CD8-positive, alpha-beta memory T cell (primary cell): ENCODE measurements at places on chromosomes 4 and X.

DNA sequence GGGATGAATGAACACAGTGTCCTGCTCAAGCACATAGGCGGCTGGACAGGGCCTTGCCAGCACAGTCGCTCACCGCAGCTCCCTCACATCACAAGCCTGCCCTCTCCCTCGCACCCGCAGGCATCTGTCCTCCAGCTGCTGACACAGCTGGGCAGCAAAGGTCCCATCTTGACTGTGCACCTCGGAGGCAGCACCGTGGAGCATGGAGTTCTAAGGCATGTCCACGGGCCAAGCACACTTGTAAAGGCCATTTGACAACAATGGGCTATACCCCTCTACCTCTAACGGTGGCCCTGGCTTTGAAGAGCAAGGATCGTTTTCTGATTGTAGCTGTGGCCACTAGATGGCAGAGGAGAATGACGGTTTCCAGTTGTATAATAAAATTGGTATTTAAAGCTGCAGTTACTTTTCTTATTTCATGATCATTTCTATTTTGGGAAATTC is 53.8 kb downstream of the APLN start:
- DNase-seq = no peak

GRCh38 chr4:163866728-163867315 is 372.3 kb downstream of the TMA16 start:
- no peak for DNase-seq

- DNase-seq = peak; percentile 69
Observed at GRCh38 chrX:13092455-13092941, 48.1 kb upstream of the FAM9C start.

DNA sequence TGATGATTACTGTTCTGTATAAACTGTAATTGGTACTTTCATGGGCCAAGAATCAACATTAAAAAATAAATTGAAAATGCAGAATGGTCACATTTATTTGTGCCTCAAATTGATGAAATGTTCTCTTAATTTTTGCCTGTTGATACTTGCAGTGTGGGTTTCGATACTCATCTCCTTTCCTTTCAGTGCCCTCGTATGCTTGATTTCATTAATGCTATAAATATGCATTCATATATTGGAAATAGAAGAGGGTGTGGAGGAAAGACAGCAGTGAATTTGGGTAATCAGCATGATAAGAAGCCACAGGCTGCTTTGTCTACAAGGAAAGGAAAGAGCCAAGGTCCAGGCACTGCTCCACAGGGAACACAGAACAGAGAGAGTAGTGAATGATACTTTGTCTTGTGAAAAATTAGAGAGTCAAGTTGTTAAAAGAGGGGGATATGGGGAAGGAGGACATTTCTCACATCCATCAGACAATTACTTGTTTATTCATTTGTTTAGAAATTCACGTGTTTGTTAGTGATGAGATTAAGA is 1.0 kb upstream of the DDX60 start:
- no peak for DNase-seq

GRCh38 chr4:7410446-7410845 is 24.3 kb downstream of the PSAPL1 start:
- DNase-seq = no peak

GRCh38 chr4:143473334-143474126 is 40.0 kb upstream of the SMARCA5 start:
- DNase-seq = no peak

- no peak for DNase-seq
Observed at GRCh38 chr4:80069108-80069836, 3.8 kb downstream of the ANTXR2 start.

- DNase-seq = no peak
Observed at GRCh38 chr4:55920571-55920970, 28.2 kb upstream of the CEP135 start.

DNA sequence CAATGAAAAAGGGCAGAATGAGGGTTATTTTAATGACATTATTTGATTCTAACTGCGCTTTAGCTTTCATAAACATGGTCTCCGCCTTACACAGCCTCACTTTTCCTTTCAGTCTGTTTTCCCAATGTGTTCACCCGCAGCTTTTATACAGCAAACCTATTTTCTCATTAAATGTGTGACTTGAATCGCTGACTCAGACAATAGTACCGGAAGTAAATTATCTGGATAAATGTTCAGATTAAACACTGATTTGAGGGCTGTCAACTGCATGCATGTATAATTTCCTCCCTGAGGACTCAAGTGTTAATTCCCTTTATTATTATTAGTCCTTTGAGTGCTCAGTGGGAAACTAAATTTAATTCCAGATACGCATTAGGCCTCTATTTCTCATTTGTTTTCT is 117.3 kb downstream of the FAM133A start:
- DNase-seq = no peak

DNA sequence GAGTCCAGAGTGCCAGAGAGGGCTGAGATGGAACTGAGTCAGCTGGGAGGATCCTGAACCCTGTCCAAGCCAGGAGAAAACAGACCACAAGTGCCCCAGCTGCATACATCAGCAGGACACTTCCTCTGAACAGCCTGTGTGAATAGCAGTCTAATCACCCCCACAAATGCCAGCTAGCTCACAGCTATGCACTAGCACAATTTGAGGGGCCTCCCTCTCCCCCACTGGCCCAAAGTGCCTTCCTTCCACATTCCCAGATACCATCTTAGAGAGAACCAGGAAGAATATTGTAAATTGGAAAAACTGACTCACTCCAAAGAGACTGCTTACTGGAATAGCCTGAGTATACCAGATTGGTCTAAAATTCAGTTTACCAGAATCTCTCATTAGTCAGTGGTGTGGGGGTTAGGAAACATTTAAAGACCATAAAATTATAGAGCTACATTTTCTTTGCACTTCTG is 292.6 kb upstream of the KLF3 start:
- no peak for DNase-seq

DNA sequence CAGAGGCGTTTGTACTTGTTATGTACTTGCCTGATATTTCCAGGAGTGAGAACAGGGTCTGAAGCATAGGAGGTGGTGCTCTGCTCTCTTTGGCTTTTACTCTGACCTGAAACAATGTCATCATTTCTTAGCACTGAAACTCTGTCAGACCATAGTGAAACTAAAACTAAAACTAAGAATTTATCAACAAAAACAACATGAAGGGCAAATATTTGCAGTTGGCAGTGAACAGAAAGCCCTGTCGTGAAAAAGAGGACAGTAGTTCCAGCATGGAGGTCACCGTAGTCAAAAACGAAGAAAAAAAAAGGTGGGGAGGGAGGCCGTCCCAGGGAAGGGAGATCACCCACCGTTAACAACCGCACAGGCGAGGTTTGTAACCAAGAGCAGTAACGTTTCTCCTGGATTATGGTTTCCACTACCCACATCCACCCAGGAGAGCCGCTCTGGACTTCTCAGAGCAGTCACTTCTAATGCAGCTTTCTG is 97.5 kb downstream of the ANK2 start:
- DNase-seq = no peak

- DNase-seq = no peak
Observed at GRCh38 chrX:39337451-39337850, 536.2 kb downstream of the MID1IP1 start.
